CD4-positive, CD25-positive, alpha-beta regulatory T cell (primary cell): ENCODE measurements at places on chromosomes 5 and 9. TPM values are rescaled to one million over a fixed set of nuclear protein-coding genes. Genes with fewer than 3 reads are reported as not detected.
A peak's percentile ranks its signal among the peaks of the same experiment; 100 is the strongest.

- H3K4me3 ChIP-seq, result no peak overlapping the region
- DNase-seq, result peak; percentile 2
- peaks cover 7% of the 10 kb centered on the region for H3K27me3 ChIP-seq
- no peaks in the 10 kb centered on the region for H3K4me1 ChIP-seq
- no peaks in the 10 kb centered on the region for H3K36me3 ChIP-seq
These were observed 83.5 kb upstream of the RUSC2 start for GRCh38 chr9:35406183-35406959.

DNA sequence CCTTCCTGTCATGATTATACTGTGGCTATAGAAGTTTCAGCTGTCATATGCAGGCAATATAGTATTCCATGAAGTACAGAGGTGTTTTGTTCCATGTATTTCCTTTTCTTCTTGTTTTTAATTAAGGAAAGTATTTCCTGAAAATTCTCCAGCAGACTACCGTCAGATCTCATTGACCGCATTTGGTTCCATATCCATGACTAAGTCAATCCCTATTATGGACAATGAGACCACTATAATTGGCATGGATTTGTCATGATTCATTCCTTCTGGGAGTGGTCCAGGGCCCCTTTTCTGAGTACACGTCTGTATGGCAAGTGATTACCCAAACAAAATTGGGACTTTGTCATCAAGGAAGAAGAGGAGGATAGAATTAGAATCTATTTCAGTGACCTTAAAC is 283.2 kb upstream of the CLINT1 start:
- H3K4me3 ChIP-seq, result no peak overlapping the region
- DNase-seq, result no peak
- no peaks in the 10 kb centered on the region for H3K36me3 ChIP-seq
- H3K27me3 ChIP-seq, result no peaks in the 10 kb centered on the region
- no peaks in the 10 kb centered on the region for H3K4me1 ChIP-seq

GRCh38 chr5:54021431-54022164 is 288.8 kb downstream of the ARL15 start:
- H3K4me3 ChIP-seq, result no peak overlapping the region
- peak; percentile 7 for DNase-seq
- no peaks in the 10 kb centered on the region for H3K36me3 ChIP-seq
- H3K4me1 ChIP-seq, result peaks cover 6% of the 10 kb centered on the region

DNA sequence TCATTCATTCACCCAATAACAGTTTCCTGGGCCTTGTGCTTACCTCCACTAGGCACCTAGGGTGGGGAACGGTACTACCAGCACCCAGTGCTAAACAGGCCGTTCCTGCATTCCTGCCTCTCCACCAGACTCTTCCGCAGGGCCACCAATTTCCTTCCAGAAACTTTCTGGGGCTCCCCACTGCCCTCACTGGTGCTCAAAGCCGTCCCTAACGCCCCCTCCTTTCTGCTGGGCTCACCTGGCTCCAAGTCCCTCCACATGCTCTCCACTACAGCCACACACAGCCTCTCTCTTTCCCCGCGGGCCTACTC is 1.4 kb downstream of the PHF19 start:
- H3K27me3 ChIP-seq, result no peaks in the 10 kb centered on the region
- no peak for DNase-seq
- peaks cover 70% of the 10 kb centered on the region for H3K4me1 ChIP-seq
- peak overlapping the region; percentile 94 for H3K27ac ChIP-seq
- peak overlapping the region; percentile 44 for H3K4me3 ChIP-seq

- no peaks in the 10 kb centered on the region for H3K4me1 ChIP-seq
- no peak for DNase-seq
- H3K36me3 ChIP-seq, result no peaks in the 10 kb centered on the region
- H3K27ac ChIP-seq, result no peak overlapping the region
- no peaks in the 10 kb centered on the region for H3K27me3 ChIP-seq
These were observed 15.7 kb downstream of the KIAA1958 start for GRCh38 chr9:112502175-112502946.

GRCh38 chr9:120902569-120903535 is 23.7 kb downstream of the TRAF1 start:
- no peaks in the 10 kb centered on the region for H3K27me3 ChIP-seq
- H3K36me3 ChIP-seq, result peaks cover 49% of the 10 kb centered on the region
- H3K4me1 ChIP-seq, result peaks cover 78% of the 10 kb centered on the region
- H3K4me3 ChIP-seq, result peak overlapping the region; percentile 6
- peak overlapping the region; percentile 98 for H3K27ac ChIP-seq

DNA sequence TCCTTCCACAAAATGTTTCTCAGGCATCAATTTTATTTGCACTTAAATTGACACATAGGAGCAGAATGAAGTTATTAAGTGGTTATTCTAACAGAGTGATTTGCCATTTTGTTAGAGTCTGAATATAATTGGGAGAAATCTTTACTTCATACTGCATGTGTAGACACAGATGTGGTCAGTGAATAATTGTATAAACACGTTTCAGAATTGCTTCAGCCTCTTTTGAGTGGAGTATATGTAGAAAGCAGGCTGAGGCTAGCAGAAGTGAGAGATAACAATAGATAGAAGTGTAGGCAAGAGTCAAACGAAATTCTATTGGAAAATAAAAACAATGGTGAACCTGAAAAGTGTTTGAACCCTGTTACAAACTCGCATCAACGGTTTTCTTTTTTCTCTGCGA is 270.7 kb downstream of the TMEM167A start:
- no peak overlapping the region for H3K4me3 ChIP-seq
- H3K27ac ChIP-seq, result no peak overlapping the region
- H3K27me3 ChIP-seq, result peaks cover 2% of the 10 kb centered on the region

DNA sequence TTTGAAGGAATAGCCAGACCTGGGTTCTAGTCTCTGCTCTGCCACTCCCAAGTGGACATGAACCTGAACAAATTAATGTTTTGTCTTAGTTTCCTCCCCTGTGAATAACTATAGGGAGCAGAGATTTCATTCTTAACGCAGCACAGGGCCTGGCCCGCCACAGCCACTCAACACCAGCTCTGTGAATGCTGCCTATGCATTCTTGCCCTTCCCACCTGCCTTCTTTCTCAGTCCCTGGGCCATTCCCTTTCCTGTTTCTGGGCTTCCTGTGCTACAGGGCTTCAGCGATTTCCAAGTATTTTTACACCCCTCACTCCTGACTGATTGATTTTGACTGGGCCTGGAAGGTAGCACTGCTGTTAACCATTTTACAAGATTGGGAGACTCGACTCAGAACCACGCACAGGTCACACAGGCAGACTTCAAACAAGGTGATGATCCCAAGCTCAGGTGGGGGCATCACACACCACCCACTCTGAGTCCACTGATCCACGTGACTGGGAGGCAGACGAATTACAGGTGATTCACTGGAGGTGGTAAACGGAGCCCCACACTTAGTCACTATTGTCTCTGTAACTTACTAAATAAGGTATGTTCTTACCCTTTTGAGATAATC is 21.4 kb downstream of the PTPN3 start:
- no peak for DNase-seq
- no peaks in the 10 kb centered on the region for H3K4me1 ChIP-seq
- no peak overlapping the region for H3K4me3 ChIP-seq
- H3K27ac ChIP-seq, result no peak overlapping the region
- no peaks in the 10 kb centered on the region for H3K36me3 ChIP-seq

DNA sequence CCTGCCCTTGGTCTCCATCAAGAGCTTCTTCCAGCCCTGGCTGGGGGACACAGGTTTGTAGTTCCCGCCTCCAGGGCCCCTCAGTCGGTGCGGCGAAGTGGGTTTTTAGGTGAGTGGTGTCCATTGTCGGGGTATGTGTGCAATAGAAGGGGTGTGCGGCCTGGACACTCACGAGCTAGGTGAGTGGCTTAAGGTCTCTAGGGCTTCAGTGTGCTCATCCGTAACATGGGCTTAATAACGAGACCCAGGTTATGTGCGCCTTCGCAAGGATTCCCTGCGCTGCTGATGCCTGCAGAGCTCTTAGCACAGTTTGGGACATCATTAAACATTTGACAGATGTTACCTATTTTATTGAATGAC is 656 bp downstream of the CEP78 start:
- peaks cover 34% of the 10 kb centered on the region for H3K4me1 ChIP-seq
- H3K27me3 ChIP-seq, result no peaks in the 10 kb centered on the region
- peak overlapping the region; percentile 79 for H3K27ac ChIP-seq
- peaks cover 6% of the 10 kb centered on the region for H3K36me3 ChIP-seq
- no peak for DNase-seq
- peak overlapping the region; percentile 92 for H3K4me3 ChIP-seq

Gene PCDHB14
- total RNA-seq, result not detected

Gene PCDHGA1
- 0.10 TPM for total RNA-seq

Gene PCDH12
- not detected for total RNA-seq
